ENCODE measurements at places on chromosomes 7 and 10.

- no peak for DNase-seq
Measured at GRCh38 chr7:36153571-36154097, 580 bp downstream of the EEPD1 start.

DNA sequence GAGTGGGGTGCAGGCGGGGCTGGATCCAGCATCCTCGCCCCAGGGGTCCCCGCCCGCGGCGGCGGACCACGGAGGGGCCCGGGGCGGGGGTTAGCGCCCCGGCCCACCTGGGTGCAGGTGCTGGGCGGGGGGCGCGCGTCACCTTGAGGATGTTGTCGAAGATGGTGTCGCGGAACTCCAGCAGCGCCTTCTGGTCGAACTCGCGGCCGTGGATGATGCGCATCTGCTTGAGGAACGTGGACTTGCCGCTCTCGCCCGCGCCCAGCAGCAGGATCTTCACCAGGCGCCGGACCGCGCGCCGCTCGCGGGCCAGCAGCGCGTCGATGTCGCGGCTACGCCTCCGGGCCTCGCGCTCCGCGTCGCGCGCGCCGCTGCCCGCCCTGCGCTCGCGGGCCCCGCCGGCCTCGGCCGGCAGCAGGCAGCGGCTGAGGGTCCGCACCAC lies 376 bp downstream of the GNA12 start:
- no peak for DNase-seq

DNA sequence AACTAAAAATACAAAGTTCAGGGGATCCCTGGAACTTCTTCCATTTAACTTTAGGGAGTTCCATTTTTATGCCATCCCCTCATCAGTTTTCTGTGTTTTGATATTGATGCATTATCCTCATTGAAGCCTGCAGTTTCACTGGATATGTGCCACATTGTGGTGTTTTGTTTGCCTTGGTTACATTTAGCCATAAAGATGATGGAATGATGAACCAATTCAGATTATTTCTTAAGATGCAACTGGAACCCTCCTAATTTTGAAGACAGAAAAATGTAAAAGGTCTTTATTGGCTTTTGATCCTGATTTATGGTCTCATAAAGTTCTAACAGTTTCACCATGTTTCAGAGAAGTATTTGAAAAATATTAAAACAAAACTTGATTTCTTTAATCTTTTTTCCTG lies 314.2 kb upstream of the KLF6 start:
- no peak for DNase-seq

GRCh38 chr7:102426268-102427018 lies 6.9 kb upstream of the ORAI2 start:
- DNase-seq, result no peak

DNA sequence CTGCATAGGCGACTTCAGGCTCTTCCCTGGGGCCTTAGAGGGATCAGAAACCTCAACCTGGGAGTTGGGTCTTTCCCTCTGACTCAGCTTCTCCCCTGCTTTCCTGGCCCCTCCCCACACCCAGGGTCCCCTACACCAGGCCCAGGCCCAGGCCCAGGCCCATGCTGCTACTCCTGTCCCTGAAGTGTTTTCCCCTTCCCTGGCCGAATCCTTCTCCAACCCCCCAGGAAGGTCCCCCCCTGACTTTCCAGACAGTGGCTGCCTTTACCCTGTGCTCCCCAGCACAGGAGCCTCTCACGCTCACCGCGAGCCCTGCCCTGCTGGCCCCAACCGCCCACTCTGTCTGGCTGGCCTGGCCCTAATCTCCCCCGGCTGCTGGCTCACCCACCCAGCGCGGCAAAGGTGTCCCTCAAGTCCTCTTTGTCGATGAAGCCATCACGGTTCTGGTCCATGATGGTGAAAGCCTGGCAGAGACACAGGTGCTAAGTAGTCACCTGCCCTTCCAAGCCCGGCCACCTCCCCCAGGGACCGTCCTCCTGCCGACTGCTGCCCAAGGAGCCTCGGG lies 6.4 kb downstream of the MYL10 start:
- no peak for DNase-seq

GRCh38 chr7:151311294-151311864 lies 30.2 kb upstream of the NUB1 start:
- DNase-seq, result no peak

- no peak for DNase-seq
Measured at GRCh38 chr7:85710960-85711359, 524.1 kb upstream of the SEMA3D start.

- no peak for DNase-seq
Measured at GRCh38 chr7:159143780-159144757, 598 bp downstream of the VIPR2 start.

GRCh38 chr7:28298870-28299518 lies 113.3 kb upstream of the CREB5 start:
- DNase-seq, result peak; percentile 3

DNA sequence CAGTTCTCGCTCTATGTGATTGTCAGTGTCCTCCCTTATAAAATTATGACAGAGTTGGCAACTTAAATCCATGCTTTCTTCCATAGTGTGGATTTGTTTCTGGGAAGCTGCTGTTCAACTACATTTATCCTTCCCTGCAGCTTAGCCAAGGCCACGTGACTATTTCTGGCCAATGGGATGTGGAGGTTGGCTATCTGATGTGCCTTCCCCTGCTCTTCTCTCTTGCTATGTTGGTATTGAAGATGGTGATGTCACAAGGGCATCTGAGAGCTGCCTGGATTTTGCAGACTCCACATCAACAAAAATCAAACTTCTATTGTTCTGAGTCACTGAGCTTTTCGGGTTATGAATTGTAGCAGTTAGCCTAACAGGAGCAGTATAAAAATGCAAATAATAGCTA lies 164.9 kb upstream of the RHOBTB1 start:
- DNase-seq, result no peak

GRCh38 chr7:64888901-64889685 lies 14.0 kb upstream of the ZNF273 start:
- no peak for DNase-seq

Measured in C1 segment of cervical spinal cord (tissue), 14 donors.